ENCODE measurements at places on chromosomes 5 and 9.

- DNase-seq = no peak
These were observed 158.6 kb downstream of the SEMA6A start for GRCh38 chr5:116415989-116416388.

DNA sequence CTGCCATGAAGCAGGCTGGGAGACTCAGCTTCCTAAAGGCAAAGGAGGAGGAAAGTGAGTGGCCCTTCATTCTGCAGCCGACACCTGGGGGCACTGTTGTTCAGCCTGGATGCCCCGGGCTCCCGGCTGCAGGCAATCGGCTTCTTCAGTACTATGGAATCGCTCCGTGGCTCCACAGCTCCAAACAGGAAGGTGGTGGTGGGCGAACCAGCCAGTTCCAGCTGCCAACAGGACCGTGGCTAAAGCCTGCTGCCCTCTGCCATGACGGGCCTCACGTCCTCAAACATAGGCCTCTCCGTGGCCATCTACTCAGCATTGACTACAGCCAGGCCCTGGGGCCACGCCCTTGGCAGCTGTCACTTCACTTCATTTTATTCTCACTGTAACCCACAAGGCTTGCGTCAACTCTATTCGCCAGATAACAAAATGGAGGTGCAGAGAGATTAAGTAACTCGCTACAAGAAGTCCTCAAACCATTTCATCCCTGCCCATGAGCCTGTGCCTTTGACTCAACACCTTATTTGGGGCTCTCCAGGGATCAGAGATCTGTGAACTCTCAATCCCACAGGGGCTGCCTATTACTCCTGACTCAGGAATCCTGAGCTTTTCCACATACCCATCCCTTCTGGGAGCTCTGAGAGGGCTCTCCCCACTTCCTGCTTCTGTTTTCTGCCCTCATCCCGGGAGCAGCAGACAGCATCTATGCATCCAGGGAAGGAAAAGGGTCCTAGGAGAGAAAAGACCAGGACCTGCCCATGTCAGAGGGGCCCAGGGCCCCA lies 38.0 kb downstream of the PAX5 start:
- DNase-seq = peak; percentile 53

DNA sequence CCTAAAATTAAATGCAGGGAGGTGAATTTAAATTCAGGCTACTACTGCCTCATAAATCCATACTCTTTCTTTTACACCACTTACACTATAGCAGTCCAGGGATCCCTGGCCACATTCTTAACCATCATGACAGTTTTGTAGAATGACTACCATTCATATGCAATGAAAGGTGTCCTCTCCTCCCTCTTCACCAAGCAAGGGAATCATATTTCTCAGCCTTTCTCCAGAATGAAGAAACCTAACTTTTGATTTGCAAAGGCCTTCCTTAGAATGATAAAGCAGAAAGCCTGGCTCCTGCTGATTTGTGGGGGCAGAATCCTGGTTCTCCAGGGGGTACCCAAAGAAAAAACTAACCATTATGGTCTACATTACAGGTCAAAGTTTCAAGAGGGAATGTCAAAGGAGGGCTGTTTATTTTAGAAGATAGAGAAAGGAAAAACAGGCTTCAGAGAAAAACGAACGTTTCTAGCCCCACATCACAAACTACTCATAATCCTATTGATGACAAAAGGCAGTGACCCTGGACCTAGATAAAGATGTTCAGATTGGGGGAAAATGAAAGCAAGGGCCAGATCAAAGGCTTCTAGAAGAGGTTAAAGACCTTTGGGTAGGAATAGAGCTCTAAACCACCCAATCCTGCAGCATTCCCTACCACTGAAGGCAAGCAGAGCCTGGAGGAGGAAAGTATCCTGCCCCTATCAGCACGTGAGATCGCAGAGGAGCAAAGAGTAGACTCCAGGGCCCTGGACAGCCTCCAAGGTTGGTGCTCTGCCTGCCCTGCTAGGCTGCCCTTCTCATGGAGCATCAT lies 11.5 kb downstream of the WNT8A start:
- DNase-seq = no peak

GRCh38 chr5:125375143-125375542 lies 628.7 kb upstream of the ZNF608 start:
- no peak for DNase-seq

GRCh38 chr9:81264516-81264915 lies 424.8 kb downstream of the TLE1 start:
- DNase-seq = peak; percentile 45

- no peak for DNase-seq
These were observed 21.9 kb downstream of the MAMDC2 start for GRCh38 chr9:70065572-70065971.

DNA sequence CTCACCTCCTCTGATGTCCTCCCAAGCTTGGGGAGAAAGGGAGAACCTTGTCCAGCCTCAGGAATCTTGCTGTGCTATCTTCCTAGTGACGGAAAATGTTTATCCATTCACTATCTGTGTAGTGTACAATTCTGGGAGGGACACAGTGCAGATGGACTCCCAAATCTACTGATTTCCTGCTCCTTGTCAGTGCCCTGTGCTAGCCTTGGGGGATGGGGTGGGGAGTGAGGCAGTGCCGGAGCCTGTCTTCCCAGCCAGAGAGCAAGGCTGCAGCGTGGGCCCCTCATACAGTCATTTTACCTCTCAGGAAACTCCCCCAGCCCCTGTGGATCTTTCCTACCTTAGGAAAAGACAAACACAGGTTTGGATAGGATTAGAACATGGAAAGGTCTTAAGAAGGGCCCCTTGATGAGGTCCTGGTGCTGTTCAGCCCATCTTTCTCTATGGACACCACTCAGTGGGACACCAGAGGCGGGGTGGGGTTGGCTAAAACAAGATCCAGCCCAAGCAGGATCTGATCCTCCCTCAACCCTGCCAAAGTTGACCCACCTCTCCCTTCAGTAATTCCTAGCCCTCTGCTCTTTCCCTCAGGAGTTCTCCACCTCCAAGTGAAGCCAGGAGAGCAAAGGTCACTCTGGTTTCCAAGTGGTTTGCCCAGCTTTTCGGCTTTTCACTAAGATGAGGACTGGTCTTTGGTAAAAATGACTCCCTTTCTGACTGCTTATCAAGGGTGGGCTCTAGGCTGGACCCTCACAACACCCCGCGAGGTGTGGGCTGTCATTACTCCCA lies 3.4 kb downstream of the DOLK start:
- no peak for DNase-seq

- no peak for DNase-seq
These were observed 95.4 kb upstream of the PRDM9 start for GRCh38 chr5:23411994-23412393.

- peak; percentile 27 for DNase-seq
These were observed 212.0 kb downstream of the ADAMTS12 start for GRCh38 chr5:33679791-33680190.

DNA sequence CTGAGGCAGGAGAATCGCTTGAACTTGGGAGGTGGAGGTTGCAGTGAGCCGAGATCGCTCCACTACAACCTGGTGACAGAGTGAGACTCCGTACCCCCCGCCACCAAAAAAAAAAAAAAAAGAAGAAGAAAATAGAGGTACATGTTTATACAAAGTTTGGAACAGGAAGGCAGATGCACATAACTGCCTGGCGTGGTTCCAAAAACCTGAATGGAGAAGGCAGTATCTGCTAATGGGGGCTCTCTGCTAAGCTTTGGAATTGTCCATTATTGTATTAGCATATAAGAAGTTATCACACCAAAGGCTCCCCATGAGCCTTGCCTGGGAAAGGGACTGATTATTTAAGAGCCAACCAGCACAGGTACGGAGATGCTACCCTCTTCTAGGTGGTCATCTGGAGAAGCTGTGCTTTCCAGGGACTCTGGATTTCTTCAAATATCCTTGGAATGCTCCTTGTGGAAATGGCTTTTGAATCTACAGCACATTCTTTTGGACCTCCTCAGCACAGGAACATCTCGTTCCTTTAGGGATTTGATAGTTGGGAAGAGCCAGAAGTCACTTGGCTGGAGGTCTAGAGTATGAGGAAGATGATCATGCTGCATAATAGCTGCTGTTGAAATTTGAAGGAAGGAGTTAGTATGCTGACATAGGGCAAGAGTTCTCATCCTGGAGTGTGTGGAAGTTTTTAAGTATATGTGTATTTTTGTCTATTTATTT lies 42.5 kb upstream of the ABCA1 start:
- DNase-seq = no peak

GRCh38 chr5:175001876-175002645 lies 277.7 kb downstream of the MSX2 start:
- DNase-seq = no peak
